ACHN (cell line): ENCODE measurements at places on chromosomes 1 and 21.

- peak; percentile 30 for DNase-seq
Observed at GRCh38 chr1:156804572-156805243, 11.9 kb downstream of the SH2D2A start.

GRCh38 chr1:118861216-118861615, 126.9 kb downstream of the TBX15 start:
- no peak for DNase-seq

GRCh38 chr1:46133181-46133658, 791 bp upstream of the PIK3R3 start:
- DNase-seq: no peak

GRCh38 chr1:3741566-3742438, 10.4 kb upstream of the CCDC27 start:
- no peak for DNase-seq

- no peak for DNase-seq
Observed at GRCh38 chr1:42660907-42661500, 2.8 kb downstream of the PPIH start.

DNA sequence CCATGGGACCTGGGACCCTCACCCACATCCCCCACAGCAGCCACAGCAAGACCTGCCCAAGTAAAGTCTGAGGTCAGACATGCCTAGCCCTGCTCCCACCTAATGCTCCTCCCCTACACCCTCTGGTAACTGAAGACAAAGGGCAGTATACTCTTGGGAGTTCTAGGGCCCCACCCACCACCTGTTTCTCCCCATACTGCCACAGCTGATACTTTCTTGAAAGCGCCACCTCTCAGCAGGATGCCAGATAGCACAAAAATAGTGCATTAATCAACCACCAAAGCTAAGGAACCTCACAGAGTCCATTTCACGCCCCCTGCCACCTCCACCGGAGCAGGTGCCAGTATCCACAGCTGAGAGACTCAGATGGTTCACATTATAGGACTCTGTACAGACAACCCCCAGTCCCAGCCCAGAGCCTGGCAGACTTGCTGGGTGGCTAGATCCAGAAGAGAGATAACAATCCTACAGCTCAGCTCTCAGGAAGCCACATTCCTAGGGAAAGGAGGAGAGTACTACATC, 238.1 kb downstream of the LRRC40 start:
- no peak for DNase-seq

- DNase-seq: no peak
Observed at GRCh38 chr1:3331564-3331963, 122.9 kb upstream of the ARHGEF16 start.

GRCh38 chr1:9555942-9556341, 16.7 kb downstream of the SLC25A33 start:
- no peak for DNase-seq

DNA sequence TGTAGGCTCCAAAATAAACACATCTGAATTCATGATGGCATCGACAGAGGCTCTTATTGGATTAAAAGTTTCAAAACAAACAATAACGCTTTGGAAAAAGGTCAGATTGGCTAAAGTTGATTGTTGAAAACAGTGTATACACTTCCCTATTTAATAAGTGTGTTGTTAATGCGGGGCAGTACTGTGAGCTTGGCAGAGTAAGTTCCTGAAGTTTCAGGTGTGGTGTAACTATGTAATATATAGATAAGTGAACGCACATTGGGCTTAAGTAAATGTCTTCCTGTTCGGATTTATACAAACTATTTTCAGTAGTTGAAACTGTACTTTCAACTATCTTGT, 810 bp downstream of the ZBTB37 start:
- no peak for DNase-seq

GRCh38 chr1:93459126-93459525, 11.2 kb downstream of the FNBP1L start:
- no peak for DNase-seq

- no peak for DNase-seq
Observed at GRCh38 chr1:46218443-46218842, 15.3 kb downstream of the LURAP1 start.

GRCh38 chr21:32364387-32364786, 28.4 kb downstream of the URB1 start:
- no peak for DNase-seq

DNA sequence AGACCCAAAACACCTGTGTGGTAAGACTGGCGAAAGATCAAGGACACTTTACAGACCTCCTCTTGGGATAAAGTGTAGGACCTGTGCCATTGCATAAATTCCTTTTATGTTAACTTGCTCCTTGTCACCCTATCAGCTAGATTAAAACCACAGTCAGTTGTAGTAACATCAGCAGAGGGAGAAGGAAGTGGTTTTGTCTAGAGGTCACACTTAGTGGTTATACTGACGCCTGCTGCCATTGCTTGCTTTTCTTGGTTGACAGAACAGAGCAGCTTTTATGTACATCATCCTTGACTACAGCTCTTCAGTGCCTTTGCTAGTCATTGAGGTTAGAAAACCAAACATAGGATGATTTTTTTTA, 101.4 kb downstream of the PBX1 start:
- peak; percentile 19 for DNase-seq

- no peak for DNase-seq
Observed at GRCh38 chr1:244497805-244498204, 36.7 kb downstream of the CATSPERE start.

DNA sequence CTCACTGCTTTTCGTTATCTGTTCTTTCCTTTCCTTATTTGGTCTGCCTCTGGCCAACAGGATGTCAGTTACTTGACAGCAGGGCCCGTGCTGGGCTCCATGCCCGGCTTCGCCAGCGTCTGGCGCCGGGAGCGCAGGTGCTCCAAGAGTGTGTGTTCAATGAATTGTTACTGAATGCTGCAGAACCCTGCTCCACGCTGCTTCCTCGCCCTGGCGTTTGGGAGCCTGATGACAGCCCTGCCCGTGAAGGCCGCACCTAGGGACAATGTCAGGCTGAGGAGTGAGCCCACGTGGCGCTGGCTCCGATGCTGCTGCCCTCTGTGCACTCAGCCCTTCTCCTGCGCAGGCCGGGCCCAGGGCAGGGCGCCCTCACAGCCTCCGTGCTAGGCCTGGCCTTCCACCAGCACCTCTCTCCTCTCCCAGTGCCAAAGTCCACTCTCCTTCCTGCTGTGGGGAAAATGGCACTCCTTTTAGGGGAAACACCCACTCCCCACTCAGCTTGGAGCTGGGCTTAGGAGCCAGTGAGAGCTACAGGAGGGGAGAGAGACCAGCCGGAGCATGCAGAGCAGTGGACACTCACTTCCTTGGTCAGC, 51.4 kb downstream of the ACBD3 start:
- DNase-seq: no peak

- no peak for DNase-seq
Observed at GRCh38 chr1:221310180-221310579, 430.9 kb downstream of the HLX start.

- no peak for DNase-seq
Observed at GRCh38 chr21:34227386-34227852, 136.4 kb upstream of the KCNE2 start.

DNA sequence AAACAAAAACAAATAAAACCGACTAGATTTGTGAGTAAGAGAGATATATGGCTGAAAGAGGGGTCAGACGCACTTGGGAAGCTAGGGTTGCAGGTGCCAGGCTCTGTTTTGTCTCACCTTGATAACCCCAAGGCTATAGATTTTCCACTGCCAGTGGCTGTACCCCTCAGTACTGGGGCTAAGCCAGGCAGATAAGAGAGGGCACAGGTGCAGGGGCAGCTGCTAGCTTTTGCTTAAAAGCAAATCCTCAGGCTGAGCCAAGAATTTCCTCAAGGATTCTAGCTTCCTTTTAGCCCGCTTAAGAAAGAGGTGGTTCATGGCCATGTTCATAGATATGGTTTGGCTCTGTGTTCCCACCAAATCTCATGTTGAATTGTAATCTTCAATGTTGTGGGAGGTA, 57.9 kb downstream of the OVGP1 start:
- no peak for DNase-seq
